Suprapubic skin (tissue), 4 donors: ENCODE measurements at places on chromosomes 11 and 22. TPM values are rescaled to one million over a fixed set of nuclear protein-coding genes. Genes with fewer than 3 reads are reported as not detected.

PDGFB gene
- 11.0 TPM for total RNA-seq

ADSL gene
- 41.8 TPM for total RNA-seq

HPS4 gene
- 76.9 TPM for total RNA-seq

APLNR gene
- total RNA-seq, result 0.95 TPM

SERPIND1 gene
- not detected for total RNA-seq

SLC25A45 gene
- 4.0 TPM for total RNA-seq

OR4A16 gene
- total RNA-seq, result not detected

LMO2 gene
- 2.1 TPM for total RNA-seq

LSP1 gene
- total RNA-seq, result 70.4 TPM

KRTAP5-10 gene
- total RNA-seq, result not detected

SCN4B gene
- total RNA-seq, result 1.8 TPM

CHRDL2 gene
- total RNA-seq, result not detected

- H3K4me3 ChIP-seq, result no peak overlapping the region
- no peaks in the 10 kb centered on the region for H3K36me3 ChIP-seq
- H3K27ac ChIP-seq, result no peak overlapping the region
- no peaks in the 10 kb centered on the region for H3K4me1 ChIP-seq
- peak; percentile 73 for DNase-seq
Measured at GRCh38 chr22:50115693-50116092, 25.9 kb downstream of the MOV10L1 start.

DNA sequence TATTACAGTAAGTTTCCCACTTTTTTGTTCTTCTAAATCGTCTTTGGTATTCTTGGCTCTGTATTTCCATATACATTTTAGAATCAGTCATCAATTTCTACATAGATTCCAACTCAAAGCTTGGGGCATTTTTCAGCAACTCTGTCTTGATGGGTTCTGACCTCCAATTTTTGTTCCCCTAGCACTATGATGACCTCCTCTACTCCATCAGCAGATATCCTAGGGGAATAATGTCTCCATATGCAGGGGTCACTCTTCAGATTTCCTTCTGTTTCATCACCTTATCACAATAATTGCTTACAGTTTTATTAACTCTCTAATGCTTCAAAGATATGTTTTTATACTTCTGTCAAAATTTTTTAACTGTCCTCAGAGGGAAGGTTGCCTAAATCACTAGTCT is 91.3 kb upstream of the TP53AIP1 start:
- H3K4me1 ChIP-seq, result no peaks in the 10 kb centered on the region
- no peaks in the 10 kb centered on the region for H3K27me3 ChIP-seq
- H3K36me3 ChIP-seq, result peaks cover 11% of the 10 kb centered on the region

GRCh38 chr11:113435190-113435968 is 39.8 kb downstream of the DRD2 start:
- no peaks in the 10 kb centered on the region for H3K36me3 ChIP-seq
- no peak for DNase-seq
- no peaks in the 10 kb centered on the region for H3K4me1 ChIP-seq
- no peak overlapping the region for H3K27ac ChIP-seq

GRCh38 chr11:77142091-77142975 is 14.3 kb downstream of the MYO7A start:
- peaks cover 17% of the 10 kb centered on the region for H3K27me3 ChIP-seq
- H3K36me3 ChIP-seq, result no peaks in the 10 kb centered on the region
- no peak for DNase-seq
- peaks cover 6% of the 10 kb centered on the region for H3K4me1 ChIP-seq

DNA sequence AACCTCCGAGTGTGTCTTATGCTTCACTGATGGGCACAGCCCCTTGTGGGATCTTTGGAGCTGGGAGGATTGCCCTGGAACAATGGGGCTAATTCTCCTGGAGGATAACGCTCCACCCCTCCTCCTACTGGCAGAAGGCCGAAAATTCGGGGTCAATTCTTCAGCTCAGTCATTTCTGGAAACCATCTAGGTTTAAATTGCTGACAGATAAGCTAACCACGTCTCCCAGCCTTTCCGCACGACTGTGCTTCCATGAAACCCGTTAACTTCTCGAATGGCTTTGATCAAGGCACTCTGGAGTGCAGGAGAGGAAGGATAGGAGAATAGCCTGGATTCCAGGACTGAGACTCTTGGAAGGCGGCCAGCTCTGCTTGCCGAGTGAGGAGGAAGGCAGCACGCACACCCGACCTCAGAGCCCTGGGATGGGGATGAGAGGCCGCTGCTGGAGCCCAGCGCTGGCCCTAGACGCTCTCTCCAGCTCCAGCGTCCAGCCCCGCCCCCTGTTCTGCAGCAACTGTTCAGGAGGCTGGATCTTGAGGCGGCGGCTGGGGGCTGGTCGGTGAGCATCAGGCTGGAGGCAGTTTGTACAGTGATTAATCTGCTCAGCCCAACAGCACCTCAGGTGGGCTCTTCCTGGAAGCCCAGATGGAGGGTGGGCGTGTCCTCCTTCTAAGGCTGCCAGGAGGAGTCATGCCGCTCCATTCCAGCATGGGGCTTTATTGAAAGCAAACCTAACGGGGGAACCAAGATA is 176.7 kb upstream of the NCAM1 start:
- H3K4me3 ChIP-seq, result peak overlapping the region; percentile 17
- peaks cover 20% of the 10 kb centered on the region for H3K4me1 ChIP-seq
- no peaks in the 10 kb centered on the region for H3K36me3 ChIP-seq
- H3K27me3 ChIP-seq, result peaks cover 9% of the 10 kb centered on the region

DNA sequence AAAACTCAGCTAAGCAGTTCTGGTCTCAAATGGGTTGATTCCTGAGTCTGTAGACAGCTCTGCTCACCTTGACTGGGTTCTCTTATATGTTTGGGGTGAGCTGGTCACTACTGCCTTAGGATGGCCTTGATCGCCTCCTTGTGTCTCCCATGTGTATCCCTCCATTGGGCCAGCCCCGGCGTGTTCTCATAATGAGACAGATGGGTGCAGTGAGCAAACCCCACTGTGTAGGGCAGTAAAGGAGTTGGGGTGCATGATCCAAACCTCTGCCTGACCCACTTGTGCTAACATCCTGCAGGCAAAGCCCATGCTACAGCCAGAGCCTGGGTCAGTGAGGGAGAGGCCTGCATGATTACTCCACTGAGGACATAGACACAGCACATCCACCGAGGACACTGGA is 657.6 kb downstream of the BRD1 start:
- no peak for DNase-seq
- peaks cover 7% of the 10 kb centered on the region for H3K27me3 ChIP-seq
- no peaks in the 10 kb centered on the region for H3K4me1 ChIP-seq
- no peaks in the 10 kb centered on the region for H3K36me3 ChIP-seq
- no peak overlapping the region for H3K4me3 ChIP-seq

DNA sequence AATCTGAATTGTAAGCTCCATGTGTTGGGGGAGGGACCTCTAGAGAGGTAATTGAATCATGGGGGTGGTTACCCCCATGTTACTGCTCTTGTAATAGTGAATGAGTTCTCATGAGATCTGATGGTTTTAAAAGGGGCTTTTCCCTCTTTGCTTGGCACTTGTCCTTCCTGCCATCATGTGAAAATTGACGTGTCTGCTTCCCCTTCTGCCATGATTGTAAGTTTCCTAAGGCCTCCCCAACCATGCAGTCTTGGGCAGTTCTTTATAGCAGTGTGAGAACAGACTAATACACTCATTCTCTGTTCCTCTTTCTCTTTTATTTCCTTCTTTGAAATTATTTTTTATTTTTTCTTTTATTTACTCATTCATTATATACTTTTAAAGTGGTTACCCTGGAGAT is 239.4 kb downstream of the CSNK2A3 start:
- no peaks in the 10 kb centered on the region for H3K27me3 ChIP-seq
- H3K36me3 ChIP-seq, result no peaks in the 10 kb centered on the region
- H3K4me1 ChIP-seq, result no peaks in the 10 kb centered on the region
- no peak overlapping the region for H3K27ac ChIP-seq
- no peak overlapping the region for H3K4me3 ChIP-seq
- no peak for DNase-seq

- H3K27me3 ChIP-seq, result no peaks in the 10 kb centered on the region
- no peak overlapping the region for H3K27ac ChIP-seq
- no peak overlapping the region for H3K4me3 ChIP-seq
- peaks cover 14% of the 10 kb centered on the region for H3K4me1 ChIP-seq
- H3K36me3 ChIP-seq, result peaks cover 79% of the 10 kb centered on the region
Measured at GRCh38 chr11:71458146-71459070, 5.4 kb downstream of the NADSYN1 start.

- H3K27ac ChIP-seq, result no peak overlapping the region
- H3K4me1 ChIP-seq, result peaks cover 46% of the 10 kb centered on the region
- DNase-seq, result no peak
- peaks cover 36% of the 10 kb centered on the region for H3K27me3 ChIP-seq
- peak overlapping the region; percentile 62 for H3K4me3 ChIP-seq
Measured at GRCh38 chr22:17120281-17120680, 879 bp downstream of the TMEM121B start.

DNA sequence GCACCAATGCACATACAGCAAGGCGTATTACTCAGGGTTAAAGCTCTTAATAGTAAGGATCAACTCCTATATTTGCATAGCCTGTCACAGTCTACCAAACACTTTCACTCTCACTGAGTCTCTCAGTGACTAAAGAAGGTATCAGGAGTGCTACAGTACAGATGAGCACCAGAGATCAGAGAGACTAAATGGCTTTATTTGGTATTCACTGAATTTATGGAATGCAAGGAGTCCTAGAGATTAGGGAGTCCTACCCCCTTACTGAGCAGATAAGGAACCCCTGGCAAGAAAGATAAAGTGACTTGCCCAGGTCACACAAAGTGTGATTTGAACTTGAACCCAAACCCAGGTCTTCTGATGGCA is 396.4 kb upstream of the CCDC90B start:
- H3K36me3 ChIP-seq, result no peaks in the 10 kb centered on the region
- H3K4me1 ChIP-seq, result peaks cover 7% of the 10 kb centered on the region
- no peak for DNase-seq
- H3K27ac ChIP-seq, result no peak overlapping the region

- no peaks in the 10 kb centered on the region for H3K27me3 ChIP-seq
- H3K4me3 ChIP-seq, result no peak overlapping the region
- H3K36me3 ChIP-seq, result peaks cover 39% of the 10 kb centered on the region
- no peak for DNase-seq
- no peak overlapping the region for H3K27ac ChIP-seq
- H3K4me1 ChIP-seq, result no peaks in the 10 kb centered on the region
Measured at GRCh38 chr11:8110396-8110795, 29.4 kb downstream of the TUB start.

- H3K4me1 ChIP-seq, result no peaks in the 10 kb centered on the region
- DNase-seq, result no peak
- H3K4me3 ChIP-seq, result no peak overlapping the region
- no peaks in the 10 kb centered on the region for H3K27me3 ChIP-seq
- no peak overlapping the region for H3K27ac ChIP-seq
Measured at GRCh38 chr11:16759857-16760508, 21.5 kb downstream of the C11orf58 start.
